Mesothelial cell of epicardium (in vitro differentiated cells): ENCODE measurements at places on chromosomes 4 and X. TPM values are rescaled to one million over a fixed set of nuclear protein-coding genes. Genes with fewer than 3 reads are reported as not detected.

DNA sequence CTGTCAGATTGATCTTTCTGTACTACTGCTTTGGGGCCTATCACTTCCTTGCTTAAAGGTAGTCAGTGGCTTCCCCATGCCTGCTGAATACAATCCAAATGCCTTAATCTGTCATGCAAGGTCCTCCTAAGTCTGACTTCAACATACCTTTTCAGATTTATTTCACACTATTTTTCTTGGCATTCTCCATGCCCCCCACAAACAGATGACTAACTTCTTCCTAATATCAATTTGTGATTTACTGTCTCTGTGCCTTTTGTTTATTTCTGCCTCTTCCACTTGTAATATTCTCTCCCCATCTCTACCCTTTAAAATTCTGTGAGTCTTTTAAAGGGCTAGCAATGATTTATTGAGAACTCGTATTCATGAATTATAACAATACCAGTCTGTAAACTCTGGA is 41.8 kb downstream of the OCRL start:
- DNase-seq = no peak

The RAP1GDS1 gene
- 20.5 to 25.1 TPM (median 22.7 TPM) in 3 replicates for total RNA-seq

The SYTL4 gene
- 1.2 TPM in 3 replicates for total RNA-seq

The CENPVL1 gene
- total RNA-seq = 0.31 to 0.68 TPM (median 0.49 TPM) in 3 replicates

GRCh38 chrX:68363984-68364383 is 69.3 kb downstream of the OPHN1 start:
- no peak for DNase-seq

DNA sequence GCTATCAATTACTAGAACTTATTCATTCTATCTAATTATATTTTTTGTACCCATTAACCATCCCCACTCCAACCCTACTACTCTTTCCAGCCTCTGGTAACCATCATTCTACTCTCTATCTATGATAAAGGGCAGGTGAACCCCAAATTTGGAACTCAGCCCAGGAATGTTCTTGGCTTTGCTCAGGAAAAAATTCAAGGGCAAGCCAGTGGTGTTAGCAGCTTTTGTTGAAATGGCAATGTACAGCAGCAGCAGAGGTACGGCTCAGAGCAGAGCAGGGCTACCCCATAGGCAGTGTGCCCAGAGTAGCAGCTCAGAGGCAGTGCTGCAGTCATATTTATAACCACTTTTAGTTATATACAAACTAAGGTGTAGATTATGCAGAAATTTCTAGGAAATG is 138.2 kb downstream of the RNF150 start:
- no peak for DNase-seq

The KLF8 gene
- total RNA-seq = 9.6 to 9.8 TPM (median 9.7 TPM) in 3 replicates

The PDE5A gene
- 24.2 to 27.4 TPM (median 27.1 TPM) in 3 replicates for total RNA-seq

The CDS1 gene
- 18.7 to 20.2 TPM (median 18.7 TPM) in 3 replicates for total RNA-seq

The XK gene
- 0.51 to 0.64 TPM (median 0.54 TPM) in 3 replicates for total RNA-seq

- no peak for DNase-seq
Measured at GRCh38 chr4:183012879-183013729, 86.0 kb upstream of the WWC2 start.

GRCh38 chr4:161926033-161926828 is 237.6 kb downstream of the FSTL5 start:
- no peak for DNase-seq

DNA sequence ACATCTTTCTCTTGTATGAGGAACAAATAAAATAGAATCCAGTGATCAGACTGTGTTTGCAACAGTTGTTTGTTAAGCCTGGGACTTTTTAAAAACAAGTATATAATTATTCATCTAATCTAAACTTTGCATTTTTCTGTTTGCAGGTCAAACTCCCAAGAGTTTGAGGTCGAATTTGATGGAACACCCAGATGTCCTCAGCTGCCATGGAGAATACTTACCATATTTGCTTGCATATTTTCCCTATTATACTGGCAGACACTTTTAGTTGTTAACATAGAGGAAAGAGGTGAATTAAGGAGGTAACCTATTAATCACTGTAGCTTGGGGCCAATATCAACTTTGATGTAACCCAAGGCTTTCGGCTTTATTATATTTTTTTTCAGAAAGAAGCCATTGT is 401.5 kb upstream of the DIPK2B start:
- no peak for DNase-seq

GRCh38 chrX:39144323-39144722 is 343.1 kb downstream of the MID1IP1 start:
- no peak for DNase-seq

GRCh38 chr4:62670514-62670913 is 1470.4 kb downstream of the ADGRL3 start:
- DNase-seq = no peak

GRCh38 chr4:179583221-179583620 is 2141.0 kb upstream of the AGA start:
- DNase-seq = no peak

The PNMA6A gene
- 4.9 to 5.2 TPM (median 5.1 TPM) in 3 replicates for total RNA-seq

DNA sequence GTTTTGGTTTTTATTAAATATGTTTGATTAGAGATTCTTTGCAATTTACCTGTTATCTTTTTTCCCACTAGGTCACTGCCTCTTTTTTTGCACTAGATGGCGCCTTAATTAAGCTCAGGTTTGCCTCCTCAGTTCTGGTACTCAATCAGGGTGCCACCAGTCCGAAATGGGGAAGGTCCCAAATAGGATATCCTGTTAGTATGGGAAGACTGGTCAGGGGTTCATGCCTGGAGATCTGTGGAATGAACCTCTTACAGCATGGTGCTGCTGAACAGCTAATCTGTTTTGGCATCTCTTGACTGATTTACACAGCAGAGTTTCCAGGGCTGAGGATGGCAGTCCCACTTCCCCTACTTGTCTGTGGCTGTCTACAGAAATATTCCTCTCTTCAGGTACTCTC is 24.2 kb upstream of the VSIG1 start:
- no peak for DNase-seq

DNA sequence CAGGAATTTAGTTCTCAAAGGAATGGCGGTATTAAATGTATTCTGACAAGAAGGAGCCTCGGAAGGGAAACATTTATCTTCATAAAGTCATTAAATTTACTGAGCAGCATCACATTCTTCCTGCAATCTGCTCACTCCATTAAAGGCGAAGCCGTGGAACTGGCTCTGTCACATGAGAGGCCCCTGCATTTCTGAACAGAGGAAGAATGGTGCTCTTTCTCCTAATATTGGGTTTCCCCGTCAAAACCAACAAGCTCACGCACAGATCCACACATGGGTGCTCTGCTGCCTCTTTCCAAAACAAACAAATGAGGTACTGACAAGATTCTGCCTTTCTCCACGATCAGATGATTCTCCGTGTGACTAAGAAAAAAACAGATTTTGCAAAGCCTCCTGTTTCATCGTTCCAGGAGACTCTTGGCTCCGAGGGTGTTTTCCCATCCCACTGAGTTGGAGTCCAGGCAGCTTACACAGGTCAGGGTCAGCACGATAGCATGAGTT is 191.2 kb downstream of the IDS start:
- no peak for DNase-seq

DNA sequence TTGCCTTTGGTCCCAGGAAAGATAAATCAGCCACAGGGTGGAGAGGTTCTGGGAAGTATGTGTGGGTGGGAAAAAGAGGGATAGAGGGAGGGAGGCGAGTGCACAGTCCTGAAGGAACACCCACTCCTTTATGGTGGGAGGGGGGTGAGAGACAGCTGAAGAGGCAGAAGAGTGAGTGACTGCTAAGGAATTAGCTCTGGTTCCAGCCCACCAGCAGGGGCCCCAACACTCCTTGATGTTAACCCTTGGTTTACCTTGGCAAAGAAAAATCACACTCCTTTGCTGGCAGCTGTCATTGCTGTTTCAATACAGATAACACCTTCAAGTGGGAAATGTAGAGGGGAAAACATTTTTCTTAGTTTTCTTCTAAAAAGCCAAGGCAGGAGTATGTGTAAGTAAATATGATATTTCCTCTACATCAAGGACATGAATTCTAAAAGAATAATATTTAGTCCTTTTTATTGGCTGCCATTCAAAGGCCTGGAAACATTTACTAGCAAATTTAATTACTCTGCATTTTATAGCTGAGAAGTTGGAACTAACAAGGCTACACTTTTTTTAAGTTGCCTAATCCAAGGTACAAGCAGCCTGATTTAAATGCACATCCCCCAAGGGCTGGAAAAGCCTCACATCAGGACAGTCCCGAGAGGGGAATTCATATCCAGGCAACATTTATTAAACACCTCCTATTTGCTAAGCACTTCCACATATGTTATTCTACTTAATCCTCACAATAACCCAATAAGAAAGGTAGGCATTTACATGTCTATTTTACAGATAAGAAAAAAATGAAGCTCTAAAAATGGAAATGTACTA is 81.7 kb downstream of the HS6ST2 start:
- DNase-seq = no peak

GRCh38 chrX:71997320-71997719 is 86.7 kb downstream of the NHSL2 start:
- DNase-seq = no peak

- no peak for DNase-seq
Measured at GRCh38 chr4:27010334-27010940, 149.8 kb downstream of the STIM2 start.

The CT45A5 gene
- not detected in 3 replicates for total RNA-seq

GRCh38 chr4:168652755-168653154 is 155.9 kb downstream of the PALLD start:
- DNase-seq = no peak

The ARMCX1 gene
- 24.8 to 25.1 TPM (median 25.0 TPM) in 3 replicates for total RNA-seq

DNA sequence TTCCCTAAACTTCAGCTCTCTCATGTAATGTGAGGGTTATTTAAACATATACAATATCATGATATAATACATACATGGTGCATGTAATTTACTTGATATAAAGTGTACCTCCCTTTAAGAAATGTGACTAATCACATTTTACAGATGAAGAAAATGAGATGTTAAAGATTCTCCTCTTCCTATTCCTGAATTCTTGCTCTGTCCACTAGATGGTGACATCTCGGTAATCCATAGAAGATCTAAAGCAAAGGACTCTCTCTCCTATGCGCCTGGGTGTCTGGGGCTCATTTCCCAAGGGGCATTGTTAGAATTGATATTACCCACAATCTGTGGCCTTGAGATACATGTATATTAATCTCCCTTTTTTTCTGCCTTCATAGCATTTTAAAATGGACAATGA is 804.9 kb downstream of the RAB28 start:
- DNase-seq = no peak

The ANOS1 gene
- 3.7 to 5.1 TPM (median 4.3 TPM) in 3 replicates for total RNA-seq

DNA sequence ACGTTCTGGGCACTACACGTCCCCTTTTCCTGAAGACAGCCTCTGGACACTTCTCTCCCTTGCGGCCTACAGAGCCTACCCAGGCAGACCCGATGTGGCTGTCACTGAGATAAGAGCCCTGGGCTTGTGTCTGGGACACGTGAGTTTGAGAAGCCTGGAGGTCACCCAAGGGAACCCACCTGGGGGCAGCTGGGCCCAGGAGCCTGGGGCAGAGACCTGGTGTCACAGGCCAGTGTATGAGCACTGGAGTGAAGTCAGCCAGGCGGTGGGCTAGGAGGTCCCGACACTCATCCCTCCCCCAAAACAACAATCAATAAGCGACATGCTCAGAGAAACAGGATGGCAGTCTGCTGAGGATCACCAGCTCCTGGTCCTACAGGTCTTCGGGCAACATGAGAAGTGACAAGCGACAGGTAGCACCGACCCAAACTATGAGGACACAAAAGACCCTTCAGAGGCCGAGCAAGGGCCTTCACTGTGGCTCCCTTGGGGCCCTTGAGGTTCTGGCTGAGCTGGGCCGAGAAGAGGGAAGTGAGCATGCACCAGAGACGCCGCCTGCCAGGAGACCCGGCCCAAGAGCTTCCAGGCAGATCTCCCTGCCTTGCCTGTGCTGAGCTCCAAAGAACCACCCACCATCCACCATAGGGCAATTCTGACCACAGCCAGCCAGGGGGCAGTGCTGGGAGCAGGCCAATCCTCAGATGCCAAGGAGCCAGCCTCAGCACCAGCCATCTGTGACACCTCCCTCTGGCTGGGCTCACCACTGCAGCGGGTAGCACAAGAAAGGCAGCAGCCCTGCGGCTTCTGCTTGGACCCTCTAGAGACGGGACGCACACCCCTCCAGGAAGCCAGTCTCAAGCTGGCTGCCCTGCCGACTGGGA is 11.0 kb upstream of the DUSP9 start:
- DNase-seq = no peak

The CSAG3 gene
- not detected in 3 replicates for total RNA-seq

GRCh38 chr4:146143888-146144287 is 31.6 kb upstream of the LSM6 start:
- DNase-seq = no peak

DNA sequence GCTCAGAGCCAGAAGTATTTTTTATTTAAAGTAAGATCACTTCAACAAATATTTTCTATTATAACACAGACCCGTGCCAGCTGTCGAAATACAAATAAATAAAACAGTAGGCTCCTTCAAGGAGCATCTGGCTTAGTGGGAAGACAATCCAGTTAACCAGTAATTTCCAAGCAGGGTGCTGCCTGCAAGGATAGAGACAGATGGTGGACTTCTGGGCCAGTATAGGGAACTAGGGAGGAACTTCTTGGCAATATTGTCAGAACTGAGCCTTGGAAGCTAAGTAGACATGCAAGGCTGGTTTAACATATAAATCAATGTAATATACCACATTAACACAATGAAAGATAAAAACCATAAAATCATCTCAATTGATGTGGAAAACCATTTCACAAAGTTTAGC is 17.0 kb upstream of the MTMR1 start:
- DNase-seq = no peak

DNA sequence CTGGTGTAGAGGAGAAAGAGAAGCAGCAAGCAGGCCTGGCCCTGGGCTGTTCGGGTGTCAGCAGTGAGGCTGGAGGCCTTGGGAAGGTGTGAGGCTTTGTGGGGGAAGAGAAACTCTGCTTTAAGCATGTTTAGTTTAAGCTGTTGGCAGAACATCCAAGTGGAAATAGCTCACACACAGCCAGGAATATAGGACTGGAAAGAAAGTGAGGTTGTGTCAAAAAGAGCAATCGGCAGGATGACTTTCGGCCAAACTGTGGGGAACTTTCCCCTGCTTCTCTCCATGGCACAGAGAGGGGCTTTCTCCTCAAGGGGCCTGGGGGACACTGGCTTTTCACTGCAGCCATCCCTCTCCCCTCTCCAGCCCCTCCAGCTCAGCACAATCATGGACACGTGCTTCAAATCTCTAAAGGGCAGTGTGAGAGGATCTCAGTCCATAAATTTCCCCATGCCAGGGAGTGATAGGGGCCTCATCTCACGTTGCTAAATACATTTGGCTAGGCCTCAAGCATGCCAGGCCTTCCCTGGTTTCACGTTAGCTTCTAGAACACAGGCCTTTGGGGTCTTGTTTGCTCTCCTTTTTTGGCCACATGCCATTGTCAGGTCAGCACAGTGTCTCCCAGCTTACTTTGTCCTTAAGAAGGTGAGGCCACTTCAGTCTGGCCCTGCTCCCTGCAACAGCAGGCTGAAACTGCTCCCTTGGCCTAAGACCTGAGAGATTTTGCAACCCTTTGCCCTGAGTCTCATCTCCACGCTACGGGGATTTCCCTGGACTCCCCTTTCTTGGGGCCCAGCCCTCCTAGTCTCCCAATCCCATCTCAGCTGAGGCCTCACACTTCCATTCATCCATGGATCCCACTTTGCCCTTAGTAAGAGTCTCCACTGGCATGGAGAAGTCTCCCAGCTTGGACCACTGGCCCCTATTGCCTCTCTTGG is 8.3 kb upstream of the CITED1 start:
- no peak for DNase-seq
